Gastroesophageal sphincter (tissue), 4 donors: ENCODE measurements at places on chromosomes 11 and 22.
A peak's percentile ranks its signal among the peaks of the same experiment; 100 is the strongest.

- ATAC-seq = peak; percentile 89
Measured at GRCh38 chr22:38218661-38219622, 17.1 kb downstream of the MAFF start.

- ATAC-seq = no peak
Measured at GRCh38 chr11:9710223-9710622, 46.3 kb downstream of the SWAP70 start.

DNA sequence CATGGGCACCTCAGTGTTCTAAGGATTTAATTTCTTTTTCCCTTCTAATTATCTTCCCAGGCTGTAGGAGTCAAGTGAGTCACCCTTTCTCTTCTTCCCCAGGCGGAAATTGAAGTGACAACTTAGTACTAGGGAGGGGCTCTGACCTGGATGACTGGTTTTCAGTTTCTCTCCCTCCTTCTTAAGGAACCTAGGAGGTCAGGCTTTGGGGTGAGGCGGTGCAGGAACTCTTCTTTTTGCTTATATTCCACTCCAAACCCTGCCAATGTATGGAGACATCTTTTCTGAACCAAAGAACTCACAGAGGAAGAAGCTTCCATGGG, 12.6 kb downstream of the ZDHHC5 start:
- ATAC-seq = no peak

GRCh38 chr11:8087756-8088155, 6.7 kb downstream of the TUB start:
- ATAC-seq = no peak

DNA sequence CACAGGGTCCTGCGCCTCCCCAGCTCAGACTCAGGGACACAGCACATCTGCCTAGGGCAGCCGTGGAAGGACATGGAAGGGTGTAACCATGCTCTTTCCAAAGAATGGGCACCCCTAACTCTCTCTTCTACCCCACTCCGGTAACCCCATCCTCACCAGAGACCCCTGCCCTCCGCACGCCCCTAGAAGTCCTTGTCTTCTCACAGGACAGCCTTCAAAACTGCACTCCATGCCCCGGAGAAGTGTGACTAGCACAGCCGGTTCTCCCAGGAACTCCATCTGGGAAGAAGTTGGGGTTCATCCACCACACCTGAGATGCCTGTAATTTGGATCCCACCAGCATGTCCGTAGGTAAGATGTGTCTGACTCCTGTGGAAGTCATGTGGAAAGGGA, 25.0 kb downstream of the P2RY2 start:
- no peak for ATAC-seq

GRCh38 chr11:2209900-2210321, 38.3 kb upstream of the TH start:
- ATAC-seq = no peak

DNA sequence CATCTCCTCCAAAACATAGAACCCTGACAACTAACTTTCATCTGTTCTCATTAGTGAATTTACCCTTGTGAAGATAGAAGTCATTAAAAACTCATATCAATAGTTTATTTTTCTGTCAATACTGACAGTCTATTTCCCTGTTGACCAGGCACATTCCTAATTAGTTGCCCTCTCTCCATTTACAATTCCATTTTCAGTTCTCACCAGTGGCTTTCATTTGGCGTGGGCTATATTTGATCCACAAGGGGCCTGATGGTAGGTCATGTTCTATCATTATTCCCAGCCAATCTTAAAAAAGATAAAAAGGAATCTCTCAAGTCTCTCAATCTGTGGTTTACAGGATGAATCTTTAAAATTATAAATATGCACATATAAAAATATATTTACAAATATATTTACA, 3.9 kb upstream of the AKIP1 start:
- ATAC-seq = no peak

DNA sequence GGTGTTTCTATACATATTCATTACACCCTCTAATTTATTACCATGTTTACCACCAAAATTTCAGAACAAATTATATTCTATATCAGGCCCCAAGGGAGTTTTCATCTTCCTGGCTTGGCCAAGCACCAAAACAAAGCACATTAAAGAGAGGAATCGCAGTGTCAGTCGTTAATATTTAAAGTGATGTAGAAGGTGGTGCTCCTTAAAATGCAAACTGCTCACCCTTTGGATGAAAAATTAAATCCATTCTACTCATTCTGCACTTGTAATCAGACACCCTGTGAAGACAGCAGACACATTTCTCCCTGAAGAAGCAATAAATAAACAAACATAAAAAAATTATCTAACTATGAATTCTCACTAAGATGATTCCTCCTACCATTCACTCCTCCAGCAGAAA, 113.4 kb downstream of the LRRC4C start:
- ATAC-seq = no peak

DNA sequence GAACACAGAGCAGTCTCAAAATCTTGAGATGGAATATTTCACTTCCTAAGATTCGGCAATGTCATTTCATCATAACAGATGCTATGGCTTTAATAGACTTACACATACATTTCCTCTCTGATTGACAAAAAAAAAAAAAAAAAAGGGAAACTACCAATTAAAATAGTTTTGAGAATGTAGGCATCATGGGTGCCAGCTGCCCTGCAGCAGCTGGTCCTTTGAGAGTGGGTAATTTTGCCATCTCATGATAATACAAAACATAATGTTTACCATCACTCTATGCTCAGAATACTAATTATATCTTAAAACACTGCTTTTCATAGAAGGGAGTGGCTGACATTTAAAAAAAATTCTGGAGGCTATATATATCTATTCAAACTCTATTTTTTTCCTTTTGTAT, 775.6 kb upstream of the CCDC90B start:
- ATAC-seq = no peak

DNA sequence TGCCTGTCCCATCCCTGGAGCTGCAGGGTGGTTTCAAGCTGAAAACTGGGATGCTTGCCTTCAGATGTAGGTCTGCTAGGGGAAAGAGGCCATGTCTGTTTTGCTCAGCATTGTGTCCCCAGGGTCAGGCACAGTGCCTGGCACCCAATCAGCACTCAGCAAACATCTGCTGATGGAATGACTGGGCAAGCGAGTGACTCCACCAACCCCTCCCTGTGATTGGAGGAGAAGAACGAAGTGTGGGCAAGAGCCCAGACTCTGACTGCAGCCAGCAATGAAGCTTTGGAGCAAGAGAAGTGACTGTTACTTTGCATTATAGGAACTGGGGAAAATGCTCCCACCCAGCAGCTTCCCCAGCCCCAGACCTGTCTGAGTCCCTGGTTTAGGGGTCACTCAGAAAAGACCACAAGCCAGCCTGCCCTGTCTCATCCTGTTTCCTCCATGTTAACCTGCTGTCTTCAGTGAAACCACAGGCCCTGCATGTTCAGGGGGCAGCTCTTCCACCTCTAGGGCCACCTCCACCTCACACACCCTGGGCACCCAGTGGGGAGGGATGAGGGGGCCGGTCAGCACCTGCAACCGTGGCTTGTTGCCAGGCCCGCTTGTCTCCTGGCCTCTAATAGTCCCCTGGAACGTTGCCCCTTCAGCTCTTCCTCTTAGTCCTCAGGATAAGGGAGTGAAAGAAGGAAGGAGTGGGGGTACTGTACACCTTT, 147.4 kb downstream of the TRIM29 start:
- no peak for ATAC-seq

GRCh38 chr11:79209540-79210266, 231.1 kb downstream of the TENM4 start:
- no peak for ATAC-seq

GRCh38 chr11:19552656-19553260, 159.9 kb upstream of the NAV2 start:
- no peak for ATAC-seq

GRCh38 chr11:11534981-11535380, 86.8 kb downstream of the GALNT18 start:
- ATAC-seq = no peak

GRCh38 chr22:41838842-41839618, 6.1 kb downstream of the SREBF2 start:
- no peak for ATAC-seq

DNA sequence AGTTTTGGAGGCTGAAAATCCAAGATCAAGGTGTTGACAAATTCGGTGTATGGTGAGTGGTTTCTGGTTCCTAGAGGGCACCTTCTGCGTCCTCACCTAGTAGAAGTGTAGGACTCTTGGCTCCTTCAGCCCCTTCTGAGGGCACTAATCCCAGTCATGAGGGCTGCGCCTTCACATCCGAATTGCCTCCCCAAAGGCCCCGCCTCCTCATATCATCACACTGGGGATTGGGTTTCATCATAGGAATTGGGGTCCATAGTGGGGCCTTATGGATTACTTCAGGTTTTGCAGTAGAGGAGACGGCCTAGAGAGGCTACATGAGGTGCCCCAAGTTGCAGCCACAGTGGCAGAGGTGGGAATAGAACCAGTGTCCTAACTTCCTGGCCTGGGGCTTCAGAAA, 87.1 kb downstream of the CEP164 start:
- ATAC-seq = no peak

GRCh38 chr11:69424748-69425147, 56.7 kb upstream of the LINC01488 start:
- ATAC-seq = no peak

DNA sequence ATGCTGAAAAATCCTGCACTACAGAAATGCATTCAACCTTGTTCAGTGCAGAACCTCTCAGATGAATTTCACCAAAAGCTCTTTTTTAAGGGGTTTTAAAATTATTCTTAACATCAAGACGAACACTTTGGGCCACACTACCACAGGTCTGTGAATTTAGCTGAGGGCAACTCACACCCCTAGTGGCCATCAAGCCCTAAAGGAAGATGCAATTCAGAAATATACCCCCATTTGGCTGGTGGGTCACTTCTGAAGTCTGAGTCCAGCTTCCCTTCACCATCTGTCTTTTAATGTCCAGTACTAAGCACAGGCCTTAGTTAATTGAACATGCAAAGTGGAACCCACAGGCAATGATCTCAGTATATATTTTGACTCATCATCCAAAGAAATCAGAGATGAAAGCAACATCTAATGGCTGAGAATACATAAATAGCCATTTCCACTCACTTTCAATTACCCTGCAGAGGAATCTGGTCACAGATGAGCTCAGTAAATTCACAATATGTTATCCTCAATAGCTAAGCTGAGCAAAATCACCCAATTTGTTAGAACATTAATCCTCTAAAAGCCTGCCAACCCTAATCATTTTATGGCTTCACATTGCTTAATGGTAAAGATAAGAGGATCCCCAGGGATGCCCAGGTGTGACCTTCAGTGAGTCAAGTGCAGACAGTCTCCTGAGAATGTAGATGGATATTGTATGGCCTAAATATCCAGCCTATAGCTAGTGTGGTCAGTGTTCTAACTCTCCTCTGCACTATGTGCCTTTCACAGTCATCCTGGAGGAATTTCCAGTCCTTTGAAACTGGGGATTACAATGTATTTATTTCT, 50.3 kb downstream of the FAM76B start:
- ATAC-seq = no peak

DNA sequence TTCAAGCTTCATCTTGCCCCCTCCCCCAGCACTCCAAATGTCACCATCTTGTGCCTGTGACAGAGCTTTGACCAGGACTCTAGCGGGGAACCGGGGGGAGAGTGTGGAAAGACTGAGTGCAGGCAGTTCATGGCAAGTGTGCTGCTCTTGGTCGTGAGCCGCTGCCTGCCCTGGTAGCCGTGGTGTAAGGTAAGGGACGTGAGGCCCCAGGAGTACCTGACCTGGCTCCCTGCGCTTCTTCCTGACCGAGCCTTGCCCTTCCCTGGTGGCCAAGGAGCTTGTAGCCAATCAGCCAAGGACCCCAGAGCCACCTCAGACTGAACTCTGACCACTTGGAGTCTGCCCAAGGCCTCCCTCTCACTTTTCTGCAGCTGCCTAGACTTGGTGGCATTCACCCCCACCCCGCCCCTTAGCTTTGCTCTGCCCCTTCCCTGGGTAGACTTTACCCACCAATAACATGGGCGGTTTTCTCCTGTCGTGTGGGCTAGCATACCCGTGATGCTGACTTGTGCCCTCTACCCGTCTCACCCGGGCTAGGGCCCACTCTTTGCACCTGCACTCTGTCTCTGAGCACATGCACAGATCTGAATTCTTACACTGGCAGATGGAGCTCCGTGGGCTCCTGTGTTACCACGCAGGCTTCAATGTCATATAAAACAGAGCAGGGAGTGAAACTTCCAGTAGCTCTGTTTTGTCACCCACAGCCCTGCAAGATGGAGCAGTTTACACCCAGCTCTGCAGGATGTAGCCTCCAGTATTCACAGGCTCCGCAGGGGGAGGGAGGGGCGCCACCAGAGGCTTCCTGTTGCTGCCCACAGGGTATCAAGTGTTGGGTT, 1.5 kb downstream of the DGKZ start:
- no peak for ATAC-seq

GRCh38 chr22:47859881-47860525, 1097.6 kb downstream of the TBC1D22A start:
- ATAC-seq = no peak

- no peak for ATAC-seq
Measured at GRCh38 chr11:67405688-67406339, 1.9 kb downstream of the TBC1D10C start.

GRCh38 chr22:43890901-43891331, 897 bp downstream of the PNPLA5 start:
- ATAC-seq = no peak

DNA sequence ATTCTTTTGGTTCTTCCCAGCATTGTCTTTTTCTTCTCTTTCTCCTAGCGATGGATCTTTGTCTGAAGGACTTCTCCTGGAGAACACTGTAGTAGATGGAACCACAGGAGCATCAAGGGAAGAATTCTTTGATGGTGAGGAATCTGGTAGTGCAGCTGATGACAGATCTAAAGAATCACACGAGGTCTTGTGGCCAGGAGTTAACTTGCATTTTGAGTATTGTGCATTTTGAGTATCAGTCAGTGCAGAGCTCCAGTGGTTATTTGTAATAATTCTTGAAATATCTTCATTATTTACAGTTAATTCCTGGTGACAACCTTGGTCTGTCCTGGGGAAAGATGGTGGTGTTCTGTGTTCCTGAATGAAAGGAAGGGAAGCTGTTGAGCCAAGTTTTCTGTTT, 14.5 kb upstream of the POGLUT3 start:
- no peak for ATAC-seq

GRCh38 chr11:32056438-32056837, 34.4 kb upstream of the RCN1 start:
- ATAC-seq = no peak

DNA sequence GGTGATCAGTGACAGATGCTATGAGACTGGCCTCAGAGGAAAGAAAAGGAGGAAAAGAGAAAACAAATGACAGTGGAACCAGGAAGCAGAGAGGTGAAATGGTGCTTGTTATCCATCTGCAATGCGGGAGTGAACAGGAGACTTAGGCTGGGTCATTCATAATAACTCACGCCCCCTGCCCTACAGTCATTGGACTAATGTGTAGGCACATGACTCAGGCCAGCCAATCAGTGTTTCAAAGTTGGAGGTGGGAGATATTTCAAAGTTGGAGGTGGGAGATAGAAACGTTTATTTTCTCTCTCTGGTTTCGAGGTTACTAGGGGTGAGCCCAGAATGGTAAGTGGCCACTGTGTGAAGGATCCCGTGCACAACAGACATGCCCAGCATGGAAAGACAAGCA, 30.3 kb downstream of the SLC22A6 start:
- ATAC-seq = no peak

- ATAC-seq = no peak
Measured at GRCh38 chr11:47536915-47537314, 16.0 kb downstream of the CELF1 start.
